ENCODE measurements at places on chromosomes 7 and 10. TPM values are rescaled to one million over a fixed set of nuclear protein-coding genes. Genes with fewer than 3 reads are reported as not detected.

GRCh38 chr7:157467496-157468212, 130.8 kb downstream of the DNAJB6 start:
- DNase-seq: no peak

- peak; percentile 75 for DNase-seq
These were observed 572 bp upstream of the BHLHA15 start for GRCh38 chr7:98210513-98211220.

GRCh38 chr10:60382946-60383681, 6.6 kb downstream of the ANK3 start:
- no peak for DNase-seq

DNA sequence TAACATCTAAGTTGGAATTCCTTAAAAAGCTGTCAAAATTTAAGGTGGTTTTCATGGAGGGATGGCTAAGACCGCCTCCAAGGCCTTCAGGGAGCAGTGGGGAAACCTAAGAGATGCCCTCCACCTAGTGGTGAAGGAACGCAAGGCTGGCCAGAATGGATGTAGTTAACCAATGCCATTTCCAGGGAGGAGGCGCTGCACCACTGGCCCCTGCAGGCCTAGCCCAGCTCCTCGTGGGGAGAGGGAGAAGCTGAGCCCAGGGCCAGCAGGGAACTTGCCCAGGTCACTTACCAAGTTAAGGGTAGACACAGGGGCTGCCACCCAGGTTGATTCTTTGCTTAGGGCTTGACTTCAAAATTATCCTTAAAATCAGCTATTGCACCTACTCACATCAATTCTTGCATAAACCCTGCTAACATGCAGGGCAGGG, 32.0 kb downstream of the FIGNL1 start:
- DNase-seq: no peak

DNA sequence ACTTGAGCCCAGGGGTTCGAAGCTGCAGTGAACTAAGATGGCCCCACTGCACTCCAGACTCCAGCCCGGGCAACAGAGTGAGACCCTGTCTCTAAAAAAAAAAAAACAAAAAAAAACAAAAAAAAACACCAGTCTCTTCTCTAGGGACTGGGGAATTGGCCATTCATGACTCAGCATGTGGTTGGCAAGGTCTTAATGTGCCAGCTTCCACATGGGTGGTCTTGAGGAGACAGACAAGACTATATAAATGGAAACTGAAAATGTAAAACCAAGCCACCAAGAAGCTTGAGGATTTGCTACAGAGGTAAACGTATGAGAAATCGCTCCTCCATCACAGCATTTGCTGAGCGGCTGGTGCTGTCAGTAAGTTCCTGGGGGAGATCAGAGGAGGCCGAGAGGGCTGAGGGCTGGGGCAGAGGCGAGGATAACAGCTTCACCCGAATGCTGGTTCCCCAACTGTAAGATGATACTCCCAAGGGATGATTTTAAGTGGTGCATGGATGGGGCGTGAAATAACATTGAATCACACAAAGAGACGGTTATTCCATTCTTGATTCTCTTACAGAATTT, 128.7 kb downstream of the C10orf105 start:
- DNase-seq: no peak

The TBATA gene
- total RNA-seq: not detected

- DNase-seq: no peak
These were observed 96.4 kb upstream of the AOAH start for GRCh38 chr7:36820527-36821170.

- no peak for DNase-seq
These were observed 544 bp downstream of the PDK4 start for GRCh38 chr7:95595746-95596197.
